Stimulated activated CD4-positive, alpha-beta T cell treated with anti-CD3 and anti-CD28 coated beads, Interleukin-1b, Interleukin-23, amount 100 ng/mL, for 1 hour (primary cell): ENCODE measurements at places on chromosomes 12 and 14.

- DNase-seq, result no peak
Measured at GRCh38 chr14:53547593-53547992, 394.5 kb upstream of the DDHD1 start.

GRCh38 chr14:74568911-74569310, 43.1 kb downstream of the LTBP2 start:
- DNase-seq, result no peak

- no peak for DNase-seq
Measured at GRCh38 chr12:75444429-75445136, 36.0 kb upstream of the GLIPR1 start.

GRCh38 chr12:2582631-2583030, 212.1 kb upstream of the FKBP4 start:
- DNase-seq, result no peak
